Caudate nucleus (tissue), 63 donors: ENCODE measurements at places on chromosomes 2 and 18.
A peak's percentile ranks its signal among the peaks of the same experiment; 100 is the strongest.

- DNase-seq = no peak
Measured at GRCh38 chr18:35605686-35606417, 24.3 kb downstream of the GALNT1 start.

GRCh38 chr2:40831321-40831873, 379.5 kb upstream of the SLC8A1 start:
- no peak for DNase-seq

GRCh38 chr2:20091305-20091991, 40.0 kb upstream of the LAPTM4A start:
- no peak for DNase-seq

DNA sequence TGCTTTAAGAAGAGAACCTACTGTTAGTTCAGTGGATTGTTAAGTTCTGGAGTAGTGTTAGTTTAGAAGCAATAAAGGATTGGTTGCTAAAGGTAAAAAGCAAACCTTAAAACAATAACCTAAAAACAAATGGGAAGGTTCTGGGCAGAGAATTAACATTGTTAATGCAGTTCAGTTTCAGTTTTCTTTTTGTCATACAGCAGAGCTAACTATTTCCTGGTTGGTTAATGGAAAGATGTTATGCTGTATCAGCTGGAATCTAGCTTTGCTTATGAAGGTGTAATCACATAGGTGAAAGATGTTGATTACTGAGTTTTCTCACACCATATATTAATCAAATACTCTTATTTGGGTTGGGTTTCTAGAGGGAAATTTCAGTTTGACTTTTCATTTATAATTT, 23.8 kb downstream of the SMAD4 start:
- no peak for DNase-seq

DNA sequence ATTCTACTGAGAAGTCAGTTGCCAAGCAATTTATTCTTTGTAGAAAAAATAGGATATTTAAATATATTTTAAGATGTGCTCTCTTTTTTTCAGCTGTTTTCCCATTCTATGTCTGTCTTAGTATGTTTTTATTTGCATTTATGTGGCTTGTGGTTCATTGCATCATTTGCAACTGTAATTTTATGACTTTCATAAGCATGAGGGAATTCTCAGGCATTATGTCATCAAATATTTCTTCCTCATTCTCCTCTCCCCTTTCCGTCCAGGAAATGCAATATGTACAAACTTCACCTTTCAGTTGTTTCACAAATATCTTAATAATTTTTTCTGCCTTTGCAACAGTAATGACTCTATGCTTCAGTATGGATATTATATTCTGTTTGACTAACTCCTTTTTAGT, 560.2 kb upstream of the LRATD1 start:
- no peak for DNase-seq

- DNase-seq = no peak
Measured at GRCh38 chr18:42814618-42815017, 300.9 kb downstream of the RIT2 start.

GRCh38 chr2:29920130-29920577, 1.2 kb downstream of the ALK start:
- peak; percentile 34 for DNase-seq

DNA sequence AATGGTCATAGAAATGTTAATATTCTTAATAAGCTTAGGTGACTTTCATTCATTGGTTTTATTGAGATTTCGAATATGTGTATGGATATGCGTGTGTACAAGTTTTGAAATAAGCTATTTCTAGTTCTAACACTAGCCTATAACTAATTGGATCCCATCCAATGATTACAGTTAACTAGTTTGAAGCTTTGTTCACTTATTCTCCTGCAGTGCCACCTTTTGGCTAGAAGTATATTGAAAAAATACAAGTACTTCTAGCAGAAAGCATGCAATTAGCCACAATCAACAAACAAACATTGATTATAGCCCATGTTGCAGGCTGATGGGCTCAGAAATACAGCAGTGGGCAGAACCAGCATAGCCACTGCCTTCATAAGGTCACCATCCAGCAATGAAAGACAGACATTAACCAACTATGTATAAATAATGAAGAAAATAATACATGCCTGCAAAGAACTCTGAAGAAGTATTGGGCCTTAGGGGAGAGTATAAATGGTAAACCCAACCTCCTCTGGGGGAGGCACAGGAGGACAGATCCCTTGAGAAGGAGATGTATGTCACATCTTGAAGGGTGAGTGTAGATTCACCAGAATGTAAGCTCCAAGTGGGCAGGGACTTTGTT, 5.1 kb upstream of the PIEZO2 start:
- DNase-seq = no peak

- DNase-seq = no peak
Measured at GRCh38 chr2:191559569-191559968, 118.4 kb upstream of the NABP1 start.

DNA sequence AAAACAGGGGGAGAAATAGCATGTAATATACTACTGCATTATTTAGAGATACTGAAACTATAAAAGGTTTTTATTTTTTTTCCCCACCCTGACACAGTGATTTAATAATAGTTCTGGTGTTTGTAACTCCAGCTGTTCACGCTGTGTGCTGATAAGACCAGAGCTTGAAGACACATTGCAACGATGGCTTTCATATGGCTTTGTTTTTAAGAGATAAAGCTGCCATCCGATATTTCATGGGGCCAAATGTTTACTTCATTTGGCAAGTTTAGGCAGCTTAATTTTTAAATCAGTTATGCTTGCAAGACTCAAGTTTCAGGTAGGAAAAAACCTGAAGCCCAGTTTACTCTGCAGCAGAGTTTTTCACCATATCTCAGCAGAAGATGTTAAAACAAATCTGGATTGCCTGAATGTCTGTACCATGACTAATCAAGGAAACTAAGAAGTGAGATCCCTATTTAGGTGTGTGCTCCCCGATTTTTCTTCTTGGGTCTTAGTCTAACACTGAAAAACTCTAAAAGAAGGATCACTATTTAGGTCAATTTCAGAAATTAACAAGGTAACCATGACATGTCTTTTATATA, 508.6 kb downstream of the PARD3B start:
- no peak for DNase-seq

DNA sequence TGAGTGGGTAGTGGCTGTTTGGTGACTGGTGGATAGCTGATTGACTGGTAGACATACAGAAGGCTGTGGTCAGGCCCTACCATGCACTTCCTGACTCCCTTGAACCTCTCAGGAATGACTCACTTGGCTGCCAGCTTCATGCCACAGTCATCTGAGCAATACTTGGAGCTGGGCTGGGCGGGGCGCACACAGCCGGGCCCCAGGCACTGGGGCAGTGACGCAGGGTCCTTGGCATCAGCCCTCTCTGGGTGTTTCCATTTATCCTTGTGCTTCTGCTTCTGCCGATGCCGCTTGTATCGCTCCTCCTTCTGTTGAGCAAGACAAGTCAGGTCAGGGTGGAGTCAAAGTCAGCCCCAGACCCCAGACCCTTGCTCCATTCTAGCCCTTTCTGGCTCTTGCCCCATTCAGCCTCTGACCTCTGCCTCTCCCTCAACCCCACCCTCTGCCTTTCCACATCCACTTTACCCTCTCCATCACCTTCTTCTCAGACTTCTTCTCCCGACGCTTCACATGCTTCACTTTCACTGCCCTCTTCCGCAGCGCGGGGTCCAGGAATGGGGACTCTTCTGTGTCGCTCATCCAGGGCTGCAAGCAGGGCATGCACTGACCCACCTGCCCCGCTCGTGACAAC, 3.0 kb upstream of the MBD1 start:
- DNase-seq = no peak

GRCh38 chr2:70091816-70092215, 4.5 kb downstream of the PCBP1 start:
- no peak for DNase-seq

DNA sequence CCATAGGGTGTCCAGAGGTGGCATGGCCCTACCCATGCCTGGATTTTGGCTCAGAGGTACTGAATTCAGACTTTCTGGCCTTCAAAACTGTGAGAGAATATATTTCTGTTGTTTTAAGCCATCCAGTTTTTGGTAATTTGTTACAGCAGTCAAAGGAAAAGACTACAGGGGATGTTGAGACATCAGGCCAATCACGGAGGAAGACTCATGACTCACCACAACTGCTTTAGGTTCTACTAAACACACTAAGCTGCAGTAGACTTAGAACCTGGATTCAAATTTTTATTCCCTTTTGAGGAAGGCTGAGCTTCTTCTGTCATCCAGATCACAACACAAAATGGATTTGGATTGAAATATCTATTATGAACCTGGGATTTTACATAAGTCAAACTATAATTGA, 12.0 kb upstream of the C2orf66 start:
- DNase-seq = no peak

- peak; percentile 15 for DNase-seq
Measured at GRCh38 chr18:63439334-63439733, 17.1 kb upstream of the VPS4B start.

DNA sequence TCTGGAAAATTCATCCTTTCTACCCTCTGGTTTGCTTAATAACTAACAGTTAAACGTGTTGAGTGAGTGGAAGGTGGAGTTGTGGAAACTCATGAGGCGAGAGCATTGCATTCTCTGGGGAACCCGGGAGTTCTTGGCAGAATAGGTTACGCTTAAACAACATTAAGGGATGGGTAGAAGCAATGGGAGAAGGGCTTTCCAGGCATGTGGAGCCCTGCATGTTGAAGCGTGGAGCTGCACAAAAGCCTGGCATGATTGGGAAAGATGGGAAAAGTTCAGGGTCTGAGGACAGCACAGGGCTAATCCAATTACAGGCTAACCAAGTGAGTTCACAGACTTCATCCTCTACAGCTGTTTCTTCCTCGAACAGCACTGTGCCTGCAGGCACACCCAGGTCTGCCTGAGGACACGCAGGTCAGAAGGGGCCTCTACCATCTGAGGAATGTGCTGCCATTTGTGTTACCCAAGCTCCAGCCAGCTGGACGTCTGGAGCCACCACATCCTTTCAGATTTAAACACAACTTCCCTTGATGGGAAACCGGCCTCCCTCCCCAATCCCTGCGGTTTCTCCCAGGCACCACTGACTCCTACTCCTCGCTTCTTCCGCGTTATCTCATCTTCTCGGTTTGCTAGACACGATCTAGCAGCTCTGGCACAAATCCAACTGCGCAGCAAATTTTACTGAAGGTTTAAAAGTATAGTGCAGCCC, 164.2 kb downstream of the ANTXR1 start:
- DNase-seq = peak; percentile 34

DNA sequence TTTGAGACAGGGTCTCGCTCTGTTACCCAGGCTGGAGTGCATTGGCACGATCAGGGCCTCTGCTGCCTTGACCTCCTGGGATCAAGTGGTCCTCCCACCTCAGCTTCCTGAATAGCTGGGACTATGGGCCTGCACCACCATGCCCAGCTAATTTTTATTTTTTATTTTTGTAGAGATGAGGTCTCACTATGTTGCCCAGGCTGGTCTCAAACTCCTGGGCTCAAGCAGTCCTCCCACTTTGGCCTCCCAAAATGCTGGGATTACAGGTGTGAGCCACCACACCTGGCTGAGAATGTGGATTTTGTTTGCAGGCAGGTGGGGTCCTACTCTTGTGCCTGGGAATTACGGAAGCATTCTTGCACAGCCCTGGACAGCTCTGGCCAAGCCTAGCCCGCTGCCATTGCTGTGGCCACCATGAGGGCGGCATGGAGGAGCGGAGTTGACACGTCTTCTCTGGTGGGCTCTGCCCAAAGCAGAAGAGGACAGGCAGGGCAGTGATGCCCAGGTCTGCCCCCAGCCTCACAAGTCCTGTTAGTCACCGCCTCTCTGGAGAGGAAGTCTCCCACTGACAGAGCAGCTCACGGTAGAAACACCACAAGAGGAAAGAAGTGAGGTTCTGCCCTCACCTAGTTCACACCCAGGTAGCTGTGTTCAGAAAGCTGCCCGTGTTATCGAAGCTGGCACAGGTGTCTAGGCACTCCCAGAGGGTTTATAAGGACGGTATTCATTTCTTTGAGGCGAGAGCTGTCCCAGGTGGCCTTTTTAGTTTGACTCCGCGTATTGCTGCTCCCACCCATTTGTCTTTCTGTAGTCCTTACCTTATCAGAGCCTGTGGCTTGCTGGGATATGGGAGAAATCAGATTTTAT, 46.2 kb downstream of the ARMC9 start:
- DNase-seq = no peak

DNA sequence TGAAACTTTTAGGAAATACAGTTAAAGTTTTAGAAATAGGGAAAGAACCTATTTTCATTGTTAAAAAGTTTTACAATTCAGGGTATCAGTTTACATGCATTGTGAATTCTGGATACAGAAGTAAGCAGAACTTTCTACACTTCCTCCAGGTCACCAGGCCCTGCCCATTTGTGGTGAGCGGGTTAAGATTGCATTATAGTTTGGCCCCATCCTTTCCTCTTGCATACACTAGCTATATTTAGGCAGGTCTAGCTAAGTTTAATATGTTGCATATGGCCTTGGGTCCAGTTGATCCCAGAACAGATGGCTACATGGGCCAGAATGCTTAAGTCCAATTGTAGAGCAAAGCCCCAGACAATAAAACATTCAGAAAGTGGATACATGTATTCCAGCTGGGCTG, 4.8 kb downstream of the VWA3B start:
- no peak for DNase-seq

- no peak for DNase-seq
Measured at GRCh38 chr2:50597206-50597605, 434.7 kb downstream of the NRXN1 start.

DNA sequence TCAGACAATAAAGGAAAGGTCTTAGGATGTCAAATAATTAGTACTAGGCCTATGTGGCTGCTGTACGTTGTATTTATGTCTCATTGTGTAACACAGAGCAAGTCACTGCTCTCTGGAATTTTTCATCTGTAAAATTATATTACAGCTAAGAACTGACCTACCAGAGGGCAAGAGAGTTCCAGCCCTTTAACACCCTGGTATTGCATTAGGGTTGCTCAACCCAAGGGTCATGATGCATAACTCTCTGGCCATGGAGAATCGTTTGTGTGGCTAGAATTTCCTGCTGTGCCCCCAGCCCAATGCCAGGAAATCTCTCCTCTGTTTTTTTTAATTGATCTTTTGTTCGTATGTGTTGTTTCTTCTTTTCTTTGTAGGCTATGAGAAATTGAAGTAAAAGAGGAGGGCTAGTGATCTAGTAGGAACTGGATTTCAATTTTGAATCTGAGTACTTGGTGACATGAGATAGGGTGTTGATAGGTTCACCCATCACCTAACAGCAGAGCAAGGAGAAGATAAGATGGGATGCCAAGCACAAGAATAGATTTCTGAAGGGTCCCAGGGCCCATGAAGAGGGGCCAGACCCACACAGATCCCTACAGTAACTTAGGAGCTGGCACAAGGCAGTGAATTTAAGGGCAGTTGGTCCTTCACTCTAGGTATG, 571.2 kb upstream of the TNP1 start:
- no peak for DNase-seq
